ENCODE measurements at places on chromosomes 1 and 21. TPM values are rescaled to one million over a fixed set of nuclear protein-coding genes. Genes with fewer than 3 reads are reported as not detected.

The NOS1AP gene
- 2.6 TPM for total RNA-seq

The CDC7 gene
- 10.0 TPM for total RNA-seq

The CDK18 gene
- total RNA-seq: 16.4 TPM

The MYCL gene
- total RNA-seq: 4.0 TPM

GRCh38 chr1:246597340-246597739 lies 31.1 kb downstream of the CNST start:
- peak; percentile 98 for DNase-seq

DNA sequence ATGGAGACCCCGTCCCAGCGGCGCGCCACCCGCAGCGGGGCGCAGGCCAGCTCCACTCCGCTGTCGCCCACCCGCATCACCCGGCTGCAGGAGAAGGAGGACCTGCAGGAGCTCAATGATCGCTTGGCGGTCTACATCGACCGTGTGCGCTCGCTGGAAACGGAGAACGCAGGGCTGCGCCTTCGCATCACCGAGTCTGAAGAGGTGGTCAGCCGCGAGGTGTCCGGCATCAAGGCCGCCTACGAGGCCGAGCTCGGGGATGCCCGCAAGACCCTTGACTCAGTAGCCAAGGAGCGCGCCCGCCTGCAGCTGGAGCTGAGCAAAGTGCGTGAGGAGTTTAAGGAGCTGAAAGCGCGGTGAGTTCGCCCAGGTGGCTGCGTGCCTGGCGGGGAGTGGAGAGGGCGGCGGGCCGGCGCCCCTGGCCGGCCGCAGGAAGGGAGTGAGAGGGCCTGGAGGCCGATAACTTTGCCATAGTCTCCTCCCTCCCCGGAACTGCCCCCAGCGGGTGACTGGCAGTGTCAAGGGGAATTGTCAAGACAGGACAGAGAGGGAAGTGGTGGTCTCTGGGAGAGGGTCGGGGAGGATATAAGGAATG lies 505 bp downstream of the LMNA start:
- DNase-seq: peak; percentile 41

GRCh38 chr1:202047977-202048376 lies 37.6 kb downstream of the ELF3 start:
- no peak for DNase-seq

DNA sequence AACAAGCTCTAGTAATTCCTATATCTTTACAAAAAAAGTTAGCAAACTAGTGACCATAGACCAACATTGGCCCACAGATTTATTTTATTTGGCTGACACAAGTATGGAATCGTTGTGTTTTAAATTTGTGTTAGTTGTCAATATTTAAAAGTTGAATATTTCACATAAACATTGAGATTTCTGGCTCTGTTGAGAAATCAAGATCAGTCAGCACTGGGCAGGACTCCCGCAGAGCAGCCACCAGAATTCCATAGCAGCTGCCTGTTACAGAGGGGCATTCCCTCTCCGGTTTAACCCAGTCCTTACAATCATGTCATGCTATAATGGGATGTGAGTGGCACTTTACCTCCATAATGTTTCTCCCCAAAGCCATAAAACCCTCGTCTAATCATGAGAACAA lies 79.2 kb upstream of the NRIP1 start:
- DNase-seq: no peak

GRCh38 chr1:241548008-241548407 lies 15.8 kb downstream of the KMO start:
- no peak for DNase-seq

DNA sequence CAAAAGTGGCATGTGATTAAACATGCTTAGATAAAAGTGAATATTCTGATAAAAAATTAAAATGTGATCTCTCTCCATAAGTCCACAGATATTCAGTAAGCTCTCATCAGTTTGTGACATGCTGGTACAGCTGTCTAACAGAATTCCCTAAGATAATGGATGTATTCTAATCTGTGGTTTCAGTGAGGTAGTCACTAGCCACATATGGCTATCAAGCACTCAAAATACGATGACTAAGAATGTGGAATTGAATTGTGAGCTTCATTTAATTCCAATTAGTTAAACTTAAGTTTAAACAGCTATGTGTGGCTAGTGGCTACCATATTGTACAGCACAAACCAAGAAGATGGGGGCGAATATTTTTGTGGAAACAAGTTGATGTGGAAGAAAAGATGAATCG lies 4.1 kb upstream of the REG4 start:
- DNase-seq: peak; percentile 12

- no peak for DNase-seq
Observed at GRCh38 chr1:208565756-208566440, 321.7 kb upstream of the PLXNA2 start.

DNA sequence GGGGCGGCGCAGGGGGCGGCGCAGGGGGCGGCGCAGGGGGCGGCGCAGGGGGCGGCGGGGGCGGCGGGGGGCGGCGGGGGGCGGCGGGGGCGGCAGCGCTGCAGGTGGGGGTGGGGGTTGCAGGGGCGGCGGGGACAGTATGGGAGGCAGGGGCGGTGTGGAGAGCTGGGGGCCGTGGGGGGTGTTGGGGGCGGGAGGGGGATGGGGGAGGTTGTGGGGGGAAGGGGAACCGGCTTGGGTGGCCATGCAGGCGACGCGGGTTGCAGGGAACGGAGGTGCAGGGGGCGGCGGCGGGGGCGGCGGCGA lies 13.0 kb upstream of the SLC19A1 start:
- DNase-seq: no peak

GRCh38 chr1:233656032-233656635 lies 42.2 kb downstream of the KCNK1 start:
- DNase-seq: peak; percentile 52

All from PC-3 (cell line).